ENCODE measurements at places on chromosomes 7 and 10.

DNA sequence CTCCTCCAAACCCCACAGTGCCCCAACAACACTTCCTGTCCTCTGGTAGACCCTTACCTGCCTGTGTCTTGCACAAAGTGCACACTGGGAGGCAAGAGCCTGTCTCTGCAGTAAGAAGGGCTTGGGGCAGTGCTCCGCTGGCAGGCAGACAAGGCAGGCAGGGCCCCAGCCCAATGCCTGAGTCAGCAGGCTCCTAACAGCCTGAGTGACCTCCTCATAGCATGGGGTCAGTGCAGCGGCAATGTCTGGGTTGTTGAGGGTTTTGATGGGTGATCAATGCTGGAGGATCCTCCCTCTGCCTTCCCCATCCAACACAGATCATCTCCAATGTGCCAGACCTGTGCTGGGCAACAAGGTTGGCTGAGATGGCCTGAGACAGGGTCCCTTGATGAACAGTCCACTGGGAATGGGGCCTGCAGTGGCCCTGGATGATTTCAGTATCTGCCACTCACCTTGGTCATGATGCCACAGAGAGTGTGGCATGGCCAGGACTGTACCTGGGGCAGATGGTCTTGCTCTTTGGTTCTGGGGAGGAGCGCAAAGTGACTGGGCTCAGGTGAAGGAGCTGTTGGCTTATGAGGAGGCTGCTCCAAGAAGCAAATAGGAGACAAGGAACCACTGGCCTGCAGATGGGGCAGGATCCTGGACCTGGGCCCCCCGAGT is 55.6 kb upstream of the CAMK2B start:
- DNase-seq = no peak

GRCh38 chr10:77374189-77374656 is 263.4 kb downstream of the KCNMA1 start:
- no peak for DNase-seq

GRCh38 chr7:34675749-34676374 is 17.8 kb downstream of the NPSR1 start:
- DNase-seq = no peak

DNA sequence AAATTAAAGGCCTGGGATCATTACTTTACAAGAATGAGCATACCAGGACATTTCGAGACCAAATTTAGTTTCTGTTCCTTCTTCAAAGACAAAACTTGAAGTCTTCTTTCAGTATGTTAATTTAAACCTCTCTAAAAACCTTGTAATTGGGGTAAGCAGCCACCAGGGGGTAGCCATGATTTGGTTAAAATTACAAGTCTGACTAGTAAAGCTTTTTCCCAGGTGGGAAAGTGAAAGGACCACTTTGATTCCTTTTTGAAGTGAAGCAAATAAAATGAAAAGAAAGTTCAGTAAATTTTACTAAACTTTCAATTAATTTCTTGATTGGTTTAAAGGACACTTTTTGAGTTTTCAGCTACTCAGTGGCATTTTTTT is 294.3 kb downstream of the BBS9 start:
- peak; percentile 8 for DNase-seq

DNA sequence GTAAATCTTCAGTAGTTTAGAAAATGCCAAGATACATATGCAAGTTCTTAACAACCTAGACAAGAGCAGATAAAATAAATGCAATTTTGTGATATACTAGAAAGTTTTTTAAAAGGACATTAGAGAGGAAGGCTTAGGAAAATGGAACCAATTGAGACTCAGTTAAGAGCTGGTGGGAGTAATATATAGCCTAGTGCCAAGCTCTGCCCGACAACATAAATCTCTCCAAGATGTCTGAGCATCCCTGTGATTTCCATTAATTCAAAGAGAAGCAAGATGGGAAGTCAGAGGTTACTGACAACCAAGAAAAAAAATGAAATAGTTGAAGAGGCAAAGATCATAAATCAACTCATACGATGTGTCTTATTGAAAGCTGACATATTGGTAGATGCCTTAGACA is 74.5 kb downstream of the DGKB start:
- no peak for DNase-seq

GRCh38 chr7:118699222-118699621 is 474.7 kb downstream of the ANKRD7 start:
- DNase-seq = no peak
